ENCODE measurements at places on chromosomes 7 and 10.

DNA sequence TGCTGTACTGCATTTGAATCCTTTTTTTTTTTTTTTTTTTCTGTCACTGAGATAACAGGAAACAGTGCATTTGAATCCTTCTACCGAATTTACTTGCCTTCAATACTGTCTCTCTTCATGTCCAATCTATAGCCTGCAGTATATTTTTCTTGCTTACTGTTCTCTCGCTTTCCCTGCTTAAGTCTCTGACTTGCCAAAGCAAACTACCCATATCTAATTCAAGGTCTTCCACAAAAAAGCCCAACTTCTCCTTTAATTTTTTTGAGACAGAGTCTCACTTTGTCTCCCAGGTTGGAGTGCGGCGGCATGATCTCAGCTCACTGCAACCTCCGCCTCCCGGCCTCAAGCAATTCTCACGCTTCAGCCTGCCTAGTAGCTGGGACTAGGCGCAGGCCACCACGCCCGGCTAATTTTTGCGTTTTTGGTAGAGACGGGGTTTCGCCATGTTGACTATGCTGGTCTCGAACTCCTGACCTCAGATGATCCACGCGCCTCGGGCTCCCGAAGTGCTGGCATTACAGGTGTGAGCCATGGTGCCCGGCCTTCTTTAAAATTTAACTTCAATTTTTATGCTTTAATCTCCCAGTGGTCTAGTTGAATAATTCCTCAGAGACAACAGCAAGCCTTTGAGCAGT, 882 bp downstream of the PDCD11 start:
- no peak for DNase-seq

GRCh38 chr10:58305821-58306220, 29.0 kb upstream of the UBE2D1 start:
- DNase-seq, result no peak

DNA sequence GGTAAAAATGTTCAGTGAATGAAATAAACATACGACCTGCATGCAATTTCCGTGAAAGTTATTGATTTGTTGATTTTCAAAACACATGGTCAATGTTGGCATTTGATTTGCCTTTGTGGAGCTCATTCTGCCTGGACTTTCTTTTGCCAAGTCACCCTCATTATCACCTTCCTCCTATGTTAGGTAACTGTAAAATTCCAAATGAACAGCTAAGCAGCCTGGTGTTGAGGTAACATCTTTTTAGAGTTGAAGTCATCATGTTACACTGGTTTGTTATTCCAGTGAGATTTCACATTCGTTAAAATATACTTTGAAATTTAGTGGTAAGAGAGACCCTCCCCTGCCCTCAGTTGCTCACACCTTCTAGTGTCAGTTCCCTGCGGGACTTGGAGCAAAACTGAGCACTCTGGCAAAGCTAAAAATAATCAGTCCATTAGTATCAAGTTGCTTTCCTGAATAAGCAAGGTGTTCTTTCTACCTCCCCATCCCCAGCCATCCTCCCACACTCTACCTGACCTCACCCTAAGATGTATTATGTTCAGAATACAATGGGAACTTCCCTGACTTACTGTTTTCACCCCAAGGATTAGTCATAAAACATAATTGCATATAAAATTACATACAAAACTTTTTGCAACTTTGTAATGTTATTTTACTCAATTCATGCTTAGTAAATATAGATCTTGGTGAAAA, 283.3 kb upstream of the SEMA3A start:
- no peak for DNase-seq

- no peak for DNase-seq
Measured at GRCh38 chr10:111356571-111356970, 279.7 kb downstream of the ADRA2A start.

DNA sequence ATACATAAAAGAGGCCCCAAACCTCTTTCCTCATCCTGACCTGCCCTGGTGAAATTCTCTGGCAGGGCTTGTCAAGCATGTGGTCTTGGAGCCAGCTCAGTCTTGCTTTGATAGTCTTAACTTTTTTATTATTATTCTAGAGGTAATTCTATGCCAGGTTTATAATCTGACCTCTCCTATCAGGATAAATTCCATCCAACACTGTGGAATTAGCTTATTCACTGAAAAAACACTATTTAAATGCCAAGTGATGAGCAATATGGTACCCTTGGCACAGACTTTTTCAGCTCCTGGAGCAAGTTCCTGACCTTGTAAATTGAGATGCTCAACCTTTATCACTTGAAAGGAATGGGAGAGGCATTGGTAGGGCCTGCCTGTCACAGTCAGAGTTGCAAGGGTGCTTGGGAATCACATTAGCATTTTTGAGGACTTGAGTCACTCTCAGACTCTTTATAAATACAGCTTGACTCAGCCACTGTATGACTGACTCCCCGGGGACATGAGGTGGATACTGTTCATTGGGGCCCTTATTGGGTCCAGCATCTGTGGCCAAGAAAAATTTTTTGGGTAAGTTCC, at the start of gene CPA4:
CPA4 (plus strand) TSS at position 480 of the 576 bp plus-strand sequence; CDS start at position 500, 20 bp downstream.
- no peak for DNase-seq

DNA sequence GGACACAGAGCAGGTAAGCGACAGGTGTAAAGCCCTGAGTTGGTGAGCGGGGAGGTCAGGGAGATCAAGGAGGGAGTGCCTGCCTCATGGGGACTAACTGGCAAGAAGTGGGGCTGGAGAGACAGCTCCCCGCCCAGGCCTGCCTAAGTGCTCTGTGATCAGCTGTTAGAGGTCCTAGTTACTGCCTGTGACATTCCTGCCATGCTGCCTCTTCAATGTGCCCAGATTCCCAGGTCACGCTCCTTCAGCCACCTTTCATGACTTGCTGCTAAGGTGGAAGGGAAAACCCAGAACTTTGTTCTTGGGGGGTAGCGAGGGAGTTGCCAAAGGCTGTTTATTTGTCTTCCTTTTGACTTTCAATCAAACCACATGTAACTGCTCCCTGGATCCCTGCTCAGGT, 114.3 kb upstream of the ZNF438 start:
- DNase-seq, result no peak

GRCh38 chr10:65112573-65112972, 1591.4 kb downstream of the REEP3 start:
- no peak for DNase-seq

DNA sequence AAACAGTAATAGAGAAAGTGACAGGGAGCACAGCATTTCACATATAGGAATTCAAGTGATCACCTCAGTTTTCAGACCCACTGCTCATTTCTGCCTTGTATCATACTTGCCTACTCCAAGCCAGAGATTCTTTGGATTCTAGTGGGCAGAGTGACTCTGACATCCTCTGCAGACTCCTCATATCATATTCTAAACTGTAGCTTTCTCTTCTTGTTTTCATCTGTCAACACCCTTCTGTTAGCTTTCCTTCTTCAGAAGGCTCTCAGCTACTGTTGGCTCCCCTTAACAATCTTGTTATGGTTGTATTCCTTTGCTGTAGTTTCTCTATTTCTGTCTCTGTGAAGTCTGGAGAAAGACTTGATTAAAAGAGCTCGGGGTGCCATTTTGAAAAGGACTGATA, 120.5 kb downstream of the CTNNA3 start:
- DNase-seq, result no peak

- no peak for DNase-seq
Measured at GRCh38 chr10:69865450-69865849, 63.7 kb downstream of the COL13A1 start.

- DNase-seq, result no peak
Measured at GRCh38 chr10:49313501-49314070, 14.6 kb downstream of the C10orf71 start.

DNA sequence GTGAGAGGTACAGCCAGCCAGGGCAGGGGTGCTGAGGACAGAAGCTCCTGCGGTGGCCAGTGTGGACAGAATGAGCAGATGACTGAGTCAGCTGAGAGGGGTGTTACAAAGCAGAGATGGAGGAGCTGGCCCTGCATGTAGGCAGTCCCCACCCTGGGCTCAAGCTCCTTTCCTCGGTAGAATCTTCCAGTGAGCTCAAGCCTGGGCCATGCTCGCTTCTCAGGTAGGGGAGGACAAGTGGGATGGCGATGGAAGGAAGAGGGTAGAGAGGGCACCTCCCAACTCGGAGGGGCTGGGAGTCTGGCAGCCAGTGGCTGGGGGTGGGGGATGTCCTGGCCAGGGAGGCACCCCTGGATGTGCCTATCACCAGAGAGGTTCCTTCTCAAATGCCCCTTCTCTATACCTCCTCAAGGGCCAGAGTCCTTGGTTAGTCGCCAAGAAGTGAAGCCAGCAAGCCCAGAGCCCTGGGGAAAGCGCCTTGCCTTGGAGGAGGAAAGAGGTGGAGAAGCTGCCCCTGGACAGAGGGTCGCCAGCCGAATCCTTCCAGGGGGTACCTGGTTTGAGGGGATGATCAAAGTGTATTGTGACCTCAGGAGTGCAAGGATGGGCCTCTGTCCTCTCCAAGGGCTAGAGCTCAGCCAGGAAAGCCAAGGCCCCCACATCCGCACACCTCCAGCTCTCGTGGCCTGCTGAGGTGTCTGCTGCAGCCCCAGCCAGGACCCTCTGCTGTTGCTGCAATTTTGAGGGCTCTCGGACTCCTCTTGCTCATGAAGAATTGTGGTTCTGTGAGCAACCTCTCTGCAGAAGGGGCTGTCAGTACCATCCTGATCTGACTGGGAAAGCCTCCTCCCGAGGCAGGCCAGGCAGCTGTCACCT, 88.6 kb upstream of the MACROH2A2 start:
- DNase-seq, result no peak

DNA sequence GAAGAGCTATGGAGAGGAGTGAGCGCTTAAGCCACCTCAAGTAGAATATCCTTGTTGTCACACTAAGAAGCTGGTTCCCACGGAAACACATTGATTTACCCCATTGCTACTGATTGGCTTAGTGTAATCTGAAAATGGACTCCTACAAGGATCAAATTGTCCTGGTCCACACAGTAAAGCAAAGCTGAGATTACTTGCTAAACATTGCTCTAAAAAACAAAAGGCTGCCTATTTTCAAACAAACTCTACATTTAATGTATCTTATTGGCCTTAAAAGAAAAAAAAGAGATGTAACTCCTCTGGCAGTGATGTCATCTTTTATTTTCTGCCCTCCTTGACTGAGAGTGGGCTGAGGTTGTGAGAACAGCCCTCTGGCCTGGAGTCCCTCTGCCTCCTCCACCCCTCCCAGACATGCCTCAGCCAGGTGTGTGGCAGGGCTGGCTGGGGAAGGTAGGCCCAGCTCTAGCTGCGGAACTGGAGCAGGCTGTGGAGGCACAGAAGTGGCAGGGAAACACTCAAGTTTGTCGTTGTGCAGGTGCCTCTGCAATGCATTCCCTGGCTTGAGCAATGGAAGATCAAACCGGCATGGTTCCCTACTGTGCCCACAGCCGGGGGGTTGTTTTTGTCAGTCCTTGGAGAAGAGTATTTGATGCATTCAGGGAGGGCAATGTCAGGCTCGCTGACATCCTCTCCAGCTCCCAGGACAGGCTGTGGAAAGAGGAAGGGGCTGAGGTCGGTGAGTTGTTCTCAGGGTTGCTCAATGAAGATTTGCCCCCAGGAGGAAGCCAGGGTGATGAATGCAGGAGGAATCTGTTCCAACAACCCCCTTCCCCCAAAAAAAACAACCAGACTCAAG, 9.1 kb downstream of the KLF6 start:
- no peak for DNase-seq

DNA sequence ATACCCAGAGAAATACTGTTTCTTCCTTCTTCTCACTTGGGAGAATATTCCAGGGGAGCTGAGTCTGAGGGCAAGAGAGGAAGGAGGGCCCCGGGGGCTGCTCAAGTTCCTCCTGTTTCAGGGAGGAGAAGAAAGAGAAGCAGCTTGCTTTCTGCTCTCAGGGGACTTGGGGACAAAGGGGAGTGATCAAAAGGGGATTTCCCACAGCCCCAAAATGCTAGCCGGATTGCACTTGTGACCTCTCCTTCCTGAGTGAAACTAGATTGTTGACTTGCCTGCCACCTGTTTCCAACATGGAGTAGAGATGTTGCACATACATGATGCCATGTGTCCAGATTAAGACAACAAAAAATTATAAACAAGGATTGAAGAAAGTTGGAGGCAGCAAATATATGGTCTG, 28.7 kb upstream of the PDCD4 start:
- no peak for DNase-seq

DNA sequence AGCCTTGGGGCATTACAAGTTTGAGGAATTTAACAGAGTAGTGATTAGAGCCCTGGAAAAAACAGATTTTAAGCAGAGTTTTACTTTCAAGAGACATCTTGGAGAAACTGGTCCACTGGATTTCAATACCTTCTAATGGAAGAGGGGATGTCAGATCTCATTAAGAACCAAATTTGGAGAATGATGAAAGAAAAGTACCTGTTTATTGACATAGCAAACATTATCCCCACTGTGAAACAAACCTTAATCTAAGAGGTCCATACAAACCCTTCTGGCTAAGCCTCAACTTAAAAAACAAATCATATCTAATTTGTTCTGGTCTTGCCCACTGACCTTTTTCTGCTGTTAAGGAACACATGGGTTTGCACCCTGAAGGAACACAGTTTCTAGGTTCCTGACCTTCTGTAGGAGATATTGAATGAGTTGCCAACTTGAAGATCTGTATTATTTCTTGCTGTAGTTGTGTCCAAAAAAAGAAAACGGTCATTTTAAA, 53.5 kb downstream of the LAMB1 start:
- DNase-seq, result no peak

DNA sequence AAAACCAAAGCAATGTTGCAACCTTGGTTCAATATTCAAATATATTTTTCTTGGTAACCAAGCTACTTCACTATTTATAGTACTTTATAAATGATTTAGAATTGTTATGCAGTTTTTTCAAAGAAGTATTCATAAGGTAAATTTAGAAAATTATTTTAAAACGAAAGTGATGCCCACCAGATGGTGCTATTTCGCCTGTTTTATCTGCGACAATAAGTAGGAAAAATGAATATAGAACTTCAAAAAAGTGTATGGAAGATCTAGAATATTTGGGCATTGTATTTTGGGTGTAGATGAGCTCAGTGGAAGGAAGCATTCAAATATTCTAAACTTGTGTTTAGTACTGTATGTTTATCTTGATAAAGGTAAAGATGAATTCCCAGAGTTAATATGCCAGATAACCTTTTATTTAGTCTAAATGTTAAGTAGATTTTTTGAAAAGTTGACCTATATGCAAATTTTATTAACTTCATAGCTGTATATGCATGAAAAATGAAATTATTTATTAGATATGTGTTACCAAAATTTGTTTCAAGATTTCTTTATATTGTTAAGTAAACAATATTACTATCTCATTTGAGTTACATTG, 93.2 kb downstream of the ADK start:
- no peak for DNase-seq

DNA sequence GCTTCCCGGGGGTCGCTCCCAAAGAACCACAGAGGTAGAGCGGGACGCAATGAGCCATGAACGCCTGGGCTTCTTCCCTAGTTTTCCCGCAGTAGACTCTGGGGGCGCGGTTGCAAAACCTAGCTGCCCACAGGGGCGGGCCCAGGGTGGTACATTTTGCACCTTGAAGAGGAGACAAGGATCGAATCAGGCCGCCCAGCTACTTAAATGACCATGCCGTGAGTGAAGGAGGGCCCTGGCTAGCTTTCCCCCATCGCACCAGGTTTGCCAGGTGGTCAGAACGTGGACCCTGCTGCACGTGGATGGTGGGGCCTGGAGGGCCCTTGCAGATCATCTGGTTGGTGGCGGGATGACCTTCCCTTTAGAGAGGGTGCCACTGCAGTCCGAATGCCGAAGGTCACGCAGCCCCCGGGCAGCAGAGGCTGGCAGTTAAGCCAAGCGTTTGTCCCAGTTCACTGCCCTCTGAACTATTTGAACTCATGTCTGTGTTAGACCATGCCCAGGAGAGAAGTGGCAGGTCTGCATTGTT, 604 bp upstream of the SHTN1 start:
- DNase-seq, result no peak

- DNase-seq, result no peak
Measured at GRCh38 chr10:30057421-30057841, 2.0 kb downstream of the JCAD start.

Measured in activated CD4-positive, alpha-beta T cell treated with anti-CD3 and anti-CD28 coated beads, Interleukin-2, amount 50 U/mL, for 24 hours (primary cell).